Cerebellum (tissue), 4 donors: ENCODE measurements at places on chromosomes 1 and 21. TPM values are rescaled to one million over a fixed set of nuclear protein-coding genes. Genes with fewer than 3 reads are reported as not detected.

GRCh38 chr1:170856455-170856854, 78.9 kb upstream of the MROH9 start:
- no peak for DNase-seq

- DNase-seq = no peak
Measured at GRCh38 chr1:93434987-93435386, 12.9 kb upstream of the FNBP1L start.

DNA sequence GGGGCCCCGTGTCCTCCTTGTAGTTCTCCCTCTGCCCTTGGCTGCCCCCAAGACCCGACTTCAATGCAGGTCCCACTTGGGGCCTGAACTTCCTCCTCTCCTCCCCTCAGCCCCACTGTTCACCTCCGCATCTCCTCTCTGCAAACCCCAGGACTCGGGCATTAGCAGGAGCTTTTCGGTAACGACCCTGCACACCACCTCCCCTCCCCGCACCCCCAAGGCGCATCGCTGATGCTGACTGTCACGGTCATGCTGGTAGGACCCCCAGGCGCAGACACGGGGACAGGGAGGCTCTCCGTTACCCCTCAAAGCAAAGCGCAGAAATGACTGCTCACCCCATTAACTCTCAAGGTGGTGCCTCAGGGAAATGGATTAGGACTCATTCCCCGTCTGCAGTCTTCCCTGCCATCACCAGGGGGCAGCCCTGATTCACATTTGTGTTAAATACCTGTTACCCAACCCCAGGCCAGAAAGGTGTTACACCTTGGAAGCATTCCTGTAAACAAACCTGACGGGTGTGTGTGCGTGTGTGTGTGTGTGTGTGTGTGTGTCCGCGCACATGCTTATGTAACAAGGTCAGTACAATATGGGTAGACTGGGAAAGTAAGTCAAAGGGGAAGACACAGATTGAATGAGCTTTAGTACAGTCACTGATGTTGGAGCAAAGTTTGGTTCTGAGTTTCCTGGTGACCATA, 6.4 kb upstream of the GUCA2B start:
- DNase-seq = peak; percentile 70

- DNase-seq = no peak
Measured at GRCh38 chr1:22096036-22096435, 43.5 kb downstream of the CDC42 start.

DNA sequence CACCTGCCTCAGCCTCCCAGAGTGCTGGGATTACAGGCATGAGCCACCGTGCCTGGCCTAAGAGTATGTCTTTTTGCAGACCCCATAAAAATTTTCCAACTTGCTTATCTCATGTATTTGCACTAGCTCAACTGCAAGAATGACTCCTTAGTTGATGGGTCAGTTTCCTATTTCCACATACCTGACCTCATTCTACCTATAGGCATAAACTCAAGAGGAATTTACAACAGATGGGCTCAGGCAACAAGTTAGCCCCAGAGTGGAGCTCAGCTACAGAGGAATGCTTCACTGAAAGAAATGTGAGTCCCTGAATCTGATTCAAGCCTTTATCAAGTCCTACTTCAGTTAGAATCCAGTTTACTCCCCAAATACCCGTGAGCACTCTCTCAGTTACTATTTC, 5.3 kb upstream of the SLC37A1 start:
- no peak for DNase-seq

DNA sequence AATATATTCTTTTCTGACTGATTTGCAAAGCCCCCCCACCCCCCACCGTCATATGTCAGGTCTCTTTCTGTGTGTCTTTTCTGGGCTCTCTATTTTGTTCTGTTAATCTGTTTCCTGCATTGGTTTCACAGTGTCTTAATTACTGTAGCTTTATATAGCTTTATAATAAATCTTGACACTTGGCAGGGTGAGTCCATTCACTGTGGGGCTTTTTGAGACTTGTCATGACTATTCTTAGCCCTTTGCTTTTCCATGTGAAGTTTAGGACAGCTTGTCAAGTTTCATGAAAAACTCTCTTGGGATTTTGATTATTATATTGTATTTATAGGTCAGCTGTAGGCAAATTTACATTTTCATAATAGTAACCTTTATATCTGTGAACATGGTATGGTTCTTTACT, 50.4 kb downstream of the MIGA1 start:
- DNase-seq = no peak

- DNase-seq = no peak
Measured at GRCh38 chr1:44588551-44589210, 85.6 kb downstream of the TMEM53 start.

DNA sequence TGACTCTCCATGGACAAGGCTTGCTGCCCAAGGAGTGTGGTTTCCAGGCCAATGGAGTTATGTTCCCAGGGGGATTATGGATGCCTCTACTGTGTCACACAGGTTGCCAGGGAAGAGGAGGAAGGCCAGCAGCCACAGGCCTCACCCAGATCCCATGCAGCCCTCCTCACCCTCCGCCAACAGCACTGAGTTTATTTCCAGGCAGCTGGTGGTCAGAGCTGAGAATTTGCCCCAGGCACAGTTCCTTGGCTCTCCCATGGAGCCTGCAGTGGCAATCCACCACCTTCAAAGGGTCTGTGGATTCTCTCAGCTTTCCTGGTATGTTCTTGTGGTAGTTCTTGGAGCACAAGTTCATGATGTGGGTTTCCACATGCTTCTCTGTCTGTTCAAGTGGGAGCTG, 79.2 kb downstream of the NTNG1 start:
- DNase-seq = no peak

DNA sequence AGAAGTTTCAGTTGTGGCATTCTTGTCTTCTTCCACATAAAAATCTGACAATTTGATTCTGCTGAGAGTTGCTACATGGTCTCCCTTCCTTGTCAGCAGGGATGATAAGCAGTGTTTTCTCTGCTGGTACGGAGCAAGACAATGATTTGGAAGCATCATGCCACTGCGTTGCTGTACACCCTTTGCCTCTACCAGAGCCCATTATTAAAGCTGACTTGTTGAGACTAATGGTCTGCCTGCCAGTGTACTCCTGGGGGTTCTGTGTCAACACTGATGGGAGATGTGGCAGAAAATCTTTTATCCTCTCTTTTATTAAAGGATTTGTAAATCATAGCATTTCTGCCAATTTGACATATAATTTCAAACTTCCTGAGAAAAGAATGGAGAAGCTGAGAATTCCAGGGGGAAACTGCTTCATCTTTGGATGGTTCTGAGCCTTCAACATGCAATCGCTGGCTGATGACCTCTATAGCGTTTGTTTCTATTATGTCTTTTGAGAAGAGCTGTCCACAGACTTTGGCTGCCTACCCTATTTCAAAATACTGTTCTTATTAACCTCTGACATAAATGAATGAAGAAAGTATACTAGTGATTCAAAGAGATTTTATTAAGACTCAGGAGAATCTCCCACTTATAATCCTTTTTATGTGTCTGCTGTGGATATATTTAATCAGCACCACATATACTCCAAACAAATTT, 47.9 kb upstream of the DYNLT5 start:
- no peak for DNase-seq

DNA sequence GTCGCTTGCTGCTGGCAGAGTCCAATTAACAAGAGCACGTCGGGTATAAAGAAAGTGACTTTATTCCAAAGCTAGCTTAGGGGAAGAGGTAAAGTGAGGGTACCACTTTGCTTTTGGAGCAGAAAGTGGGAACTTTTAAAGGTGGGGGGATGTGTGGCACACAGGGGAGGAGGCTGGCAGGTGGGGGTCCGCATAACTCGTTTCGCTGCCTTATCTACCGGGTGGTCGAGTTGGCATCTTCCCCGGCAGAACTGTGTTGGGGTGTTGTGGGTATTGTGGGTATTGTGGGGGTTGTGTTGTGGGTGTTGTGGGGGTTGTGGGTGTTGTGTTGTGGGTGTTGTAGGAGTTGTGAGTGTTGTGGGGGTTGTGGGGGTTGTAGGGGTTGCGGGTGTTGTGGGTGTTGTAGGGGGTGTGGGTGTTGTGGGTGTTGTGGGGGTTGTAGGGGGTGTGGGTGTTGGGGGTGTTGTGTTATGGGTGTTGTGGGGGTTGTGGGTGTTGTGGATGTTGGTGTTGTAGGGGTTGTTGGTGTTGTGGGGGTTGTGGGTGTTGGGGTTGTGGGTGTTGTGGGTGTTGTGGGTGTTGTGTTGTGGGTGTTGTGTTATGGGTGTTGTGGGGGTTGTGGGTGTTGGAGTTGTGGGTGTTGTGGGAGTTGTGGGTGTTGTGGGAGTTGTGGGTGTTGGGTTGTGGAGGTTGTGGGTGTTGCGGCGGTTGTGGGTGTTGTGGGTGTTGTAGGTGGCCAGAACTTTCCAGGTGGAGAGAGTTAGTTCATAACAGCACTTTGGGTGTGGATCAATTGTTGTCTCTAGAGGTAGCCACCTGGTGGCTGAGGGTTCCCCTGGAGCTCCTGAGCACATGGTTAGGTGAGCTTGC, 52.7 kb downstream of the AGPAT3 start:
- no peak for DNase-seq

DNA sequence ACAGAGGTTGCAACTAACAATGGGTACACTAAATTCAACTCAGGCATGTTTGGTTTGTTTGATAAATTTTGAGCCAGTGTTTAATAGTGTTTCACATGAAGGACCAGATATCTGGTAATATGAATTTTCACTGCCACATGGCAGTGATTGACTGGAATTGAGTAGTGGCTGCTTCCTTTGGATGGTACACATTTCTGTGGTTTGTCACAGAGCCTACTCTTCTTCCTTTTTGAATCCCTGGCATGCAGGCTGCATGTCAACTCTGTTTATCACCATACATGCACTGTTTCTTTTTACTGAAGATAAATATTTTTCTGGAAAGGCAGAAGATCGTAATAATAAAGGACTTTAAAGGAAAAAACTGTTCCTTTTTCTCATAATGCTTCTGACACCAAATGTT, 35.5 kb downstream of the SDCCAG8 start:
- no peak for DNase-seq

DNA sequence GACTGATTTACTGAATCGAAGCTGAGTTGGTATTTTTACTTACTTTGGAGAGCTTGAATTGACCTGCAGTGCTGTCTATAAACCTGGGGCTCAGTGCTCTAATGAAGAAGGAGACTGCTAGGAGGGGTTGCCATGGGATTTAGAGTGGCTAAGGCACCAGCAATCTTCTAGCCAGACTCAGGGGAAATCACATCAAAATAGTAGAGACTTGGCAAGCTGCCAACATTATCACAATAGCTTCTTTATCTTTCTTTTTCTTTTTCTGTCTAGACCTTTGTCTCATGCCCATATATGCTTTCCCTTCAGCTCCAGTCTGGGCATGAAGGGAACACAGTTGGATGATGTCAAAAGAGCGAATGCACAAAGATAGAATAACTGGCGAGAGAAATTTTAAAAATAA, 301.1 kb upstream of the DPYD start:
- DNase-seq = no peak

GRCh38 chr1:199020051-199020450, 381.2 kb downstream of the PTPRC start:
- no peak for DNase-seq

DNA sequence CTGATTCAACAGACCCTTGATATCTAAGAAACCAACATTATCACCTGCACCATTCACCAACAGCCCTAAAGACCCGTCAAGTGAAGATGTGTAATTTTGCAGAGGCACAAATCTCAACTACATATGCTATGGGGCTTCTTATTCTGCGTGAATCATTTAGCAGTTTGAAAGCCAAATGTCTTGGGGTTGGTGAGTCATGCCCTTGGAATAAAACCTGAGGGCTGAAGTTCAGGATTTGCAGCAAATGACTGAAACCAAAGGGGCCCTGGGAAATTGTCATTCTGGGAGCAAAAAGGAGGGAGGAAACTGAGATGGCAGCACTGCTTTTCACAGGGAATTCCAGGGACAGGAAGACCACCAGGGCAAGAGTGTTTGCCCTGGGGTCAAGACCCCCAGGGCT, 79.2 kb upstream of the TNR start:
- DNase-seq = no peak

DNA sequence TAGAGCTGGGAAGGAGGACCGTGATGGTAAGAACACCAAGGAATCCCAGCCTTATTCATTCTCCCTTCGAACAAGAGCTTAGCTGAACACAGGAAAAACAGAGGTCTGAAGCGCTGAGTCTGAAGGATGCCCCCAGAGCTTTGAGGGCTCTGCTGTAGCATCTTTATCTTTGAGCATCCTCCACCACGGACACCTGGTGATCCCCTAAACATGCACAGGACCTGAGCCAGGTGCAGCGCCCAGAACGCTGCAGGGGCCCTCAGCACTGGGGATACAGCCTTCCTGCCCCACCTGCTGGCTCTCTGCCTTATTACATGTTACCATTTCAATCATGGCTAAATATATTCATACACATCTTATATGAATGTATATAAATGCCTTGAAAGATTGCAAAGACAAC, 7.7 kb upstream of the GPATCH4 start:
- peak; percentile 56 for DNase-seq

- no peak for DNase-seq
Measured at GRCh38 chr1:29890201-29890959, 654.1 kb downstream of the PTPRU start.

- DNase-seq = no peak
Measured at GRCh38 chr1:154318386-154318785, 2.5 kb upstream of the AQP10 start.

DNA sequence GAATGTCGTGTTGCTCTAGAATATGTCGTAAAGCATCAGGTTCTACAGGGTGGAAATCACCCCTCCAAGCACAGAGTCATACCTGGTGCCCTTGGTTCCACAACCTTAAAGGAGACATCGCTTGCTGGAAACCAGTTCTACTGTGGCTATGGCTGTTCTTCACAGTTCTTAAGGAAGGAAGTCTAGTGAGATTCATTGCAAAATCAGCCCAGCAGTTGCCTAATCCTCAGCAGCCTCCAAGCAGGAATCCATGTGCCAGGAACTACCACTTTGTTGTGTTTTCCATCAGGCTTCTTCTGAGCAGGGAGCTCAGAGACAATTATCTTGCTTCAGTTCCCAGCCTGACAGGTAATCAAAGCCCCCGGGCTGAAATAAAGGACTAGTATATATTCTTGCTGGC, 45.0 kb upstream of the SLC35F3 start:
- no peak for DNase-seq

GRCh38 chr1:246213036-246213435, 294.0 kb downstream of the SMYD3 start:
- DNase-seq = no peak

- DNase-seq = no peak
Measured at GRCh38 chr1:201119206-201120197, 7.3 kb upstream of the CACNA1S start.

The TCHH gene
- total RNA-seq = 0.27 TPM

The CHD5 gene
- 27.8 TPM for total RNA-seq

The CATSPERE gene
- total RNA-seq = 1.5 TPM

The BEND5 gene
- total RNA-seq = 17.6 TPM

The FMO5 gene
- 1.5 TPM for total RNA-seq

The FMO3 gene
- not detected for total RNA-seq

The KRTAP10-12 gene
- total RNA-seq = not detected

The EIF3I gene
- 64.5 TPM for total RNA-seq

The VWA5B1 gene
- total RNA-seq = 2.2 TPM

The AIRE gene
- 0.09 TPM for total RNA-seq

The POTED gene
- total RNA-seq = not detected

The FCGR1A gene
- 8.0 TPM for total RNA-seq

The GCSAML gene
- total RNA-seq = 0.36 TPM
